Stimulated activated CD8-positive, alpha-beta memory T cell treated with anti-CD3 and anti-CD28 coated beads, Interleukin-15, amount 100 ng/mL, for 4 hours (primary cell): ENCODE measurements at places on chromosomes 1 and 21.

- DNase-seq: no peak
These were observed 372 bp downstream of the SLC25A44 start for GRCh38 chr1:156194300-156194652.

DNA sequence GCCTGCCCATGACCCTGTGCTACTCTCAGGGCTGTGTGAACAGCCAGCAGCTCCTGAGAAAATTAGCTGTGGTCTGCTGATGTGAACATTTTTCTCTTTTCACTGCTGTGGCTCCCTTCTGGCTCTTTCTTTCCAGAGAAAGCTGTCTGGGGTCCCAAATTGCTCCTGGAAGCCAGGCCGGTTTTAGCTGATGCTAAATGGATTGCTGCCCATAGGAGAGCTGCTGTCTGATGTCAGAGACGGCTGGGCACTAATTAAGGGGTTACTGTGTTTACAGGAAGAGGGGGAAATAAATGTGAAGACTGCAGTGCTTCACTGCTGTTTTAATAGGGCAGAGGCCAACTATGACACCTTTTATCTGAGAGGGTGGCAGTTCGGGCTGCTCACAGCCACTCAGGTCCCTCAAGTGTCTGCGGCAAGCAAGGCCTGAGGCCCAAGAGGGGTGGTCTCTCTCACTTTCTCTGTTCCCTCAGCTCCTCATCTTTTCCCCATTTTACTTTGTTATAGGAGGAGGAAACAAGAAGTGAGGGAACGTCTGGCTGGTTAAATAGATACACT lies 106.0 kb upstream of the GNG12 start:
- DNase-seq: no peak

DNA sequence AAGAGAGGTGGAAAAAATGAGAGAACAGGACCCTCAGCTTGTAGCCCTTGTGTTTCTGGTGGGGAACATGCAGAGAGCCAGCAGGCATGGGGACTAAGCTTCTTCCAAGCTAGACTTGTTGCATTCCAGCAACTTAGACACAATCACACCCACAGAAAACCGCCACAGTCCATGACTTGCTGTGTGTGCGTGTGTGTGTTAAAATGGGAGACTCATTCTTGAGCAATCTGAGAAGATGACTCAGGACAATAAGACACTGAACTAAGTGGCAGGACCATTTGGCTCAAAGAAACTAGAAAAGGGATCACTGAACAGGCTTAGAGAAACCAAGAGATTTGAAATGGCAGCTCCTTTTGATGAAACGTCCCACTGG lies 78.0 kb downstream of the HLX start:
- no peak for DNase-seq

- no peak for DNase-seq
These were observed 68.9 kb upstream of the ACTRT2 start for GRCh38 chr1:2952371-2952770.

- DNase-seq: no peak
These were observed 11.3 kb downstream of the CRABP2 start for GRCh38 chr1:156693848-156694689.

DNA sequence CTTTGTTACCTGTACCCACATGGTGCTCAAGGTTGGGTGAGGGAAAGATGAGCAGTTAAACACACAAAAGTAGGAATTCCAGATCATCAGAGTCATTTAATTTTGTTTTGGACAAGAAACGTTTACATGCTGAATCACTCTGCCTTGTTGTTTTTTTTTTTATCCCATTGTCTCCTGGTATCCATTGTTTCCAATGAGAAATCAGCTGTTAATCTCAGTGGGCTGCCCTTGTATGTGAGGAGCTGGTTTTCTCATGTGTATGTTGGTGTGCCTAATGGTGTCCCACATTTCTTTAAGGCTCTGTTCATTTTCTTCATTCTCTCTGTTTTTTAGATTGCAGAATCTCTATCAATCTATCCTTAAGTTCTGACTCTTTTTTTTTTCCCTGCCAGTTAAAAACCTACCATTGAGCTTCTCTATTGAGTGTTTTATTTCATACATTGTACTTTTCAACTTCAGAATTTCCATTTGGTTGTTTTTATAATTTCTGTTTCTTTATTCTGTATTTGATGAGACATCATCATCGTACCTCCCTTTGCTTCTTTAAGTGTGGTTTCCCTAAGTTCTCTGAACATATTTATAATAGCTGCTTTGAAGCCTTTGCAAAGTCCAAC lies 8.8 kb upstream of the OBSCN start:
- no peak for DNase-seq

GRCh38 chr1:232211149-232211548 lies 418.8 kb downstream of the SIPA1L2 start:
- no peak for DNase-seq

DNA sequence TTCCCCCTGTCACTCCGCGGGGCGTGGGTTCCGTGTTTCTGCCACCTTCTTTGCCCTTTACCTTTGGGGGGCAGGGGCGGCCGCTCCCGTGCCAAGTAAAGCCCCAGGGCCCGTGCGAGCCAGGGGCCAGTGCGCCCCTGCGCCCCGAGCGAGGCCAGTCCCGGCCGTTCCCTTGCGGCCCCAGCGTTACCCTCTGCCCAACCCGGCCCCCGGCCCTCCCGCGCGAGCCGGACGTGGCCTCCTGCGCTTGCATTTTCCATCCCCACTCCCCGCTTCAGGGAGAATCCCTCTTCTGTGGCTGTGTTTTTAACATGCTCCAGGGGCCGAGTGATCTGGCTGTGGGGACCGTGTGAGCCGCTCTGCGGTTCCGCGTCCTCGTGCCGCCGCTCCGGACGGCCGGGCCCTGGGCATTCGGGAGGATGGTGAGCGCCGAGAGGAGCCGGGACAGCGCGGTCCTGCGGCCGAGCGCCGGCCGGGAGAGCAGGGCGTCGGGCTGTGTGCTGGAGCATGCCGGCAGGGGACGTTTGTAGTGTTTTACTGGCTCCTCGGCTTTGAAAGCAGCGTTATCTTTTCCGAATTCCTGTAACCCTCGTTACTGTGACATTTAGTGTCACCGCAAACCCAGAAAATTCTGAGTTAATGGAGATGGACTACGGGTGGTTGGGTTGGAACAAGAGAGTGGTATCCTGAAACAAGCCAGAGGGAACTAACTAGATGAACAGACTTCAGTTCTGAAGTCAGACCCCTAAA lies 1.0 kb downstream of the GALNT2 start:
- no peak for DNase-seq

DNA sequence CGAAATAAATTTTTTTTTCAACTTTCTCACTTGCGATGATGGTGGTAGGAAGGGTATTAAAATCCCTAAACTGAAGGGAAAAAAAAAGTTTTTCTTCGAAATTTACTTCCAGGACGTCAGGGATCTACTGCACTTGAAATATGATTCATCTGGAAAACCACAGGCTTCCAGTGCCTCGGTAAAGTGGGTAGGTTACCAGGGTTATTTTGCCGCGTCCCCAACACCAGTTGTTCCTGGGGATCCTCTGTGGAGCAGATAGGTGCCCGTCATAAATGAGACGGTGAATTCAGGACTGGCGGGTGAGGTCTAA lies 773 bp downstream of the RABIF start:
- DNase-seq: no peak
